ENCODE measurements at places on chromosomes 5 and 9. TPM values are rescaled to one million over a fixed set of nuclear protein-coding genes. Genes with fewer than 3 reads are reported as not detected.

FNIP1 gene
- polyA plus RNA-seq, result 2.7 TPM

PKD2L2 gene
- 0.05 TPM for polyA plus RNA-seq

UBQLN1 gene
- polyA plus RNA-seq, result 24.1 TPM

SPDL1 gene
- 4.8 TPM for polyA plus RNA-seq

FOXD4L4 gene
- polyA plus RNA-seq, result 0.08 TPM

RIGI gene
- polyA plus RNA-seq, result 2.4 TPM

All from pancreas (tissue), 10 donors.